Effector memory CD4-positive, alpha-beta T cell (primary cell): ENCODE measurements at places on chromosomes 16 and 17.

GRCh38 chr17:41773190-41773588, 13.3 kb downstream of the JUP start:
- DNase-seq = no peak

DNA sequence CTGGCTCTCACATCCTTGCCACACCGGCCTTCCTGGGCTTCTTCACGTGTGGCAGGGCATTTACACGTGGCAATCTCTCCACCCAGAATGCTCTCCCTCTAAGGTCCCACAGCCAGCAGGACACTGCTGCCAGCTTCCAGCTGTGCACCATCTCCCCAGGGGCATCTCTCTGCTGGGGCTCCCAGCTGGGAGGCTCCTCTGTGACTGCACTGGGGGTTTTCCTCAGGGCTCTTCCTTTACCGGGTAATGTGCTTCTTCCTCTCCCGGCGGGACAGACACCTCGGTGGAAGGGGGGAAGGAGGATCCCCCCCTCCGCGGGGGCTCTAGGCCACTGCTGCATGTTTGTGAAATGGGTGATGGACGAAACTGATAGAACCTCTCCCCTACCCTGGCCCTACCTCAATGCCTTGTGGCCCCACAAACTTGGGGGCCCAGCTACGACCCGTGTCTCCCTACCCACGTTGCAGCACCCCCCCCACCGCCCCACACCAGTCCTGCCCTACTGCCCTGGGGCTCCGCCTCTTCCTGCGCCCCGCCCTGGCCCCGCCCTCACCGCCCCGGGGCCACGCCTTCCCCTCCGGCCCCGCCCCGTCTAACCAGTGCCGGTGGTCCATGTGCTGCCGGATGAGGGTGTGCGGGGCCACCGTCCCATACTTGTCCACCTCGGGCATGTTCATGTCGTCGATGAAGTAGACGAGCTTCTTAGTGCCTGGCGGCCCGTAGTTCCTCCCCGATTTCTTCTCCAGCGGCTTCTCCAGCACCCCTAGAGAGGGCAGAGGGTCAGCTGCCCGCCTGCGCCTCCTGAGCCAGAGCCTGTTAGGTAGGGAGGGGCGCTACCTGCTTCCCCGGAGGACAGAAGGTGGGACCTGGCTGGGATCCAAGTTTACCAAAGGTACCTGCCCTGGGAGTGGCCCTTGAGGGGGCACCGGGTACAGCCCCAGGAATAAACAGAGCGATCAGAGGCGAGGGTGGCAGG, 92.6 kb downstream of the DNAH17 start:
- peak; percentile 39 for DNase-seq

DNA sequence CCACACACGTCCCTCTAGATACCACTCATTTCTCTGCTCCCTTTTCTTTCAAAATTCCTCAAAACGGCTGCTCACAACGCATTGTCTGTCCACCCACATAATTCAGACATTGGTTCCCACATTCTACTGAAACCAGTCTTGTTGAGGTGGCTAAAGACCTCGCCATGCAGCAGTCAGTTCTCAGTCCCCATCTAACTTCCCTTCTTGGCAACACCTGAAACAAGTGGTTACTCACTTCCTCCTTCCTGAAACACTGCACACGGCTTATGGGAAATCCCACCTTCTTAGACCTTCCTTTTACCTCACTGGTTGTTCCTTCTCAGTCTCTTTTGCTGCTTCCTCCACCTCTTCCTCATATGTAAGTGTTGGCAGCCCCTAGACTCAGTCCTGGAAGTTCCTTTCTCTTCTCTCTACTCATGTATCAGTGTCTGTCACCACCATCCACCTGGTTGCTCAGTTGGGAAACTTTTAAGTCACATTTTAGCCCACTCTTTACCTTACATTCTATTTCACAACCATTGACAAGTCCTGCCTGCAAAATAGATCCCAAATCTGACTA, 277.1 kb downstream of the CEP112 start:
- DNase-seq = no peak

DNA sequence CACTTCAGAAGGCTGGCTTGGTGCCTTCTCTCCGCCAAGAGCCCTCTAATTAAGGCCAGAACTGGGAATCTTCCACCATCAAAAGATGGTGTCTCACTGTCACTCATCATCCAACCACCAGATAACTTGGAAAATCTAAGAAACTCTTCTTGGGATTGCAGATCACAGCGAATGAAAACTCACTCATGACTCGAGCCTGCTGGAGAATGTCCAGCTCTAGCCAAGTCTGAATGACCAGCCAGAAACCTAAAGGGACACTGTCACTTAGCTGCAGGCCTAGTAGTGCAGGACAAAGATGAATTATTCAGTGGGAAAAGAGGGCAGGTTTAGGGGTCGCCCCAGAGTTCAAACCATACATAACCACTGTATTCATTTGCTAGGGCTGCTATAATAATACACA, 107.8 kb downstream of the XYLT1 start:
- DNase-seq = no peak

GRCh38 chr17:13158494-13159240, 140.8 kb upstream of the ELAC2 start:
- no peak for DNase-seq

DNA sequence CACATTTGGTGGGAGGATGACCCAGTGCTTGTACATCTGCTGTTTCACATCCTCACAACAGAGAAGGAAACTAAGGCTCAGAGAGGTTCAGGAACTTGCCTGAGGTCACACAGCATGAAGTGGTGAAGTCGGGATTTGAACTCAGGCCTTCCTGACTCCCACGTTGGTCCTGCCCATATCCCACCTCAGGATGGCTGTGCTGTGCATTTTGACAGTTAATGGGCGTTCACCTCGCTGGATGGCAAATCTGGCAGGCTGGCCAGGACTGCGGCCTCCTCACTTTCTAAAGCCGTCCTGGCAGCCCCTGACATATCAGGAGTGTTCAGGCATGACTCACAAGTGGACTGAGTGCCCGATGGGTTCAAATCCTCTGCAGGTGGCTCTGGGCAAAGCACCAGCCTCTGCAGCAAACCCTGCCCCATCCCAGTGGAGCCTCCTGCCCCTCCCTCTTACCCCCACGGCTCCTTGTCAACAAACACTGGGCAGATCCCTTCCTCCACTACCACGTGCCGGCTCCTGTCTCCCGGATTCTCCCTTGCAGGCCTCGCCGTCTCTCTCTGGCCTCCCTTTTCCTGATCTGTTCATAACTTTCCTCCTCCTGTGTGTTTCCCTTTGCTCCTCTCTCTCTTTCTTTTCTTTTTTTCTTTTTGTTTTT, 29.2 kb downstream of the SOCS3 start:
- DNase-seq = no peak

- DNase-seq = no peak
Observed at GRCh38 chr17:63278728-63279442, 167.2 kb downstream of the CYB561 start.

GRCh38 chr17:80108036-80108971, 6.9 kb downstream of the GAA start:
- no peak for DNase-seq

DNA sequence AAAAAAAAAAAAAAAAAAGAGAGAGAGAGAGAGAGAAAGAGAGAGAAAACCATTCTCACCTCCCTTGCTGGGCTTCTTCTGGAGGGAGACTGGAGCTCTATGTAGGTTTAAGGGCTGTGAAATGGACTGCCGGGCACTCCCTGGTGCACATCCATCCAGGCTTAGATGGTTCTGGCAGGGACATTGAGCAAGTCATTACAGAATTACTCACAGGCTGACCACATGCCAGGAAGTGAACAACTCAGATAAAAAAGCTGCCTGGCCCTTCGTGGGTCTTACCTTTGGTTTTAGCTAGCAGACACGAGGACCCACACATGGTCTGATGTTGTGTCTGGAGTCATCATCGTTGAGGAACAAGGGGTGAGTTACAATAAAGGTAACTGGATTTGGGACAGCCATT, 847.4 kb upstream of the EEF2KMT start:
- DNase-seq = no peak

- DNase-seq = no peak
Observed at GRCh38 chr16:60811051-60811608, 1225.1 kb downstream of the CDH8 start.

GRCh38 chr17:4969047-4969550, 1.5 kb upstream of the SPAG7 start:
- DNase-seq = no peak
